Stimulated activated CD4-positive, alpha-beta T cell treated with anti-CD3 and anti-CD28 coated beads, Interleukin-2, amount 100 ng/mL, for 48 hours (primary cell): ENCODE measurements at places on chromosomes 5 and 9.

DNA sequence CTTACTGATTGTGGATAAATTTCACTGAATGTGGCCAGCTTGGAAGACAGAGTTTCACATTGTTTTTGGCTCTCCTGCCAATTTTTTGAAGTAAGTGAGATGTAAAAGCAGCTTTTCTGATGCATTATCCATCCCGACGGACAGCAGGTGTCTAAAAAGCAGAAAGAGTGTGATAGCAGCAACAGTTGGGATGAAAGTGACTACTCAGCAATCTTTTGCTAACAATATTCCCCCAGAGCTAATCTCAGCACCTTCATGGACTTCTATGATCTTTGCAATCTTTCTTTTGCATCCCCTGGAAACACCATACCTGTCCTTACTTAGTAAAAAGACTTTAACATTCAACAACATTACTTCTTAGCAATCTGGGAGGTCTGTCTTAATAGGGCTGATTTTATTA lies 5.4 kb downstream of the CD72 start:
- DNase-seq = no peak

- no peak for DNase-seq
Observed at GRCh38 chr5:23450187-23450586, 57.2 kb upstream of the PRDM9 start.

DNA sequence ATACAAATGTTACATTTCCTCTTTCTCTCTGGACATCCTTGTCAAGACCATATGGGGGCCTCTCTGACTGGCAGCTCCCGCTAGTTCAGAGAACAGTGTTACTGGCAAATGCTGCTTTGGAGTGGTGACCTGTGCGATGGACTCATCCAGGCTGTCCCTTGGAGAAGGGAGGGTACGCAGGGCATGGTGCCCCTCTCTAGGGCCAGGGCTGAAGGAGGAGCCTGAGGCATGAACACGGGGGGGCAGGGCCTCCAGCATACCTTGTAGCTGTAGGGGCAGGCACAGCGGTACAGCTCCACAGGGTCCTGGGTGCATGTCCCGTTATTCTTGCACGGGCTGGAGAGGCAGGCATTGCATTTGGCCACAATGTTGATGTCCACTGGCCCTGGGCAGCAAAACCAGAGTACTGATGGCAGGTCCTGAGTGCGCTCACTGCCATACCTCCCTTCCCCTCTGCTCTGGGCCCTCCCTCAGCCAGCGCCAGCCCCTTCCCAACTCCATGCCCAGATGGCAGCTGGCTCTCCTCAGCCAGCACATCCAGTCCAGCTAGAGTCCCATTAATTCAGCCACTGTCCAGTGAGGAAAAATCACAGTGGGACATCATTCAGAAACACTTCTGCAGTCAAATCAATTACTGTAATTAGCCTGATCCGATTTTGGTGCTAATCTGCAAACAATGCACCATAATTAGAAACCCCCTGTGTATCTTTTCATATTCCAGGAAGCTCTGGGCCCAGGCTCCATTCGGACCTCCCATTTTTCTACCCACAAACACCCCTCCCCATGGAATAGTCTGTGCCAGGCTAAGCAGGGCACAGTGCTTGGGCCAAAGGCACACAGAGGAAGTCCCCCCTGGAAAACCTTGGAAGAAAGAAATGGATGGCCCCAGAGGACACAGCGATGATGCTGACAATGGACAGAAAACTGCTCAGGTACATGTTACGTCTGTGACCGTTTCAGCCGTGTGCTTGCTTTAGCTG lies 128.8 kb upstream of the PANK3 start:
- DNase-seq = no peak

GRCh38 chr5:181163487-181164075 lies 16.2 kb downstream of the OR2V2 start:
- DNase-seq = no peak

DNA sequence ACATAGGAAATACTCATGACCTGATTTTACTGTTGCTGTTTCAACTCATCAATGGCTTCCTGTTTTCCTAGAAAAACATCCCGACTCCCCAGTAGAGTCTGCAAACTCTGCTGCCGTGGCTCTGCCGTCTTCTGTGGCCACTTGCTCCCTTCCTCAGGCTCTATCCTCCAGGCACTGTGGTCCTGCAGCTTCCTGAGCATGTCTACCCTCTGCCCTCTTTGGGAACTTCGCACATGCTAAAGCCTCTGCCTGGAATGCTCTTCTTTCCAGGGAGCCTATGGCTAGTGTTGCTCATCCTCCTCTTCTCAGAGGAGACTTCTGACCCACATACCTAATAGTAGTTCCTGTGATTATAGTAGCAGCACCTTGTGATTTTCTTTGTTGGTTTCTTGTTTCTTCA lies 256.9 kb downstream of the MAN2A1 start:
- DNase-seq = no peak

GRCh38 chr5:148403344-148403743 lies 19.6 kb downstream of the FBXO38 start:
- no peak for DNase-seq

GRCh38 chr9:81529556-81530193 lies 159.7 kb downstream of the TLE1 start:
- DNase-seq = no peak

GRCh38 chr9:80976403-80976802 lies 712.9 kb downstream of the TLE1 start:
- no peak for DNase-seq

- DNase-seq = peak; percentile 8
Observed at GRCh38 chr9:84781458-84781857, 111.9 kb downstream of the NTRK2 start.

DNA sequence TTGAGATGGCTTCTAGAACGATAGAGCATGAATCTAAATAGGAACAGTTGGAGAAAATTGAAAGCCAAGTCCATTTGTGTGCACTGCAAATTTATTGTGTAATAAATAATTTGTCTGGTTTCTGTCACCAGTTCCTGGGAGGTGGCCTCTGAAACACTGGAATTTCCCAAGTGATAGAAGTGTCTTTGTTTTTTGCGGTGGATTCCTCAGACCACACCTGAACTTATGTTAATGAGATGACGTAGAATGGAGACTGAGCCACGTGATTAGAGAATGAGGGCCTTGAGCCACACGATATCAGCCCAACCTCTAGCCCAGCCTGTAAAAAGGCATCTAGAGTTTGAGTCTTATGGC lies 105.1 kb downstream of the MSX2 start:
- no peak for DNase-seq

- DNase-seq = no peak
Observed at GRCh38 chr5:147971472-147971871, 65.1 kb upstream of the C5orf46 start.

GRCh38 chr9:6692433-6692832 lies 46.9 kb upstream of the GLDC start:
- no peak for DNase-seq

- no peak for DNase-seq
Observed at GRCh38 chr5:16884595-16884994, 51.5 kb downstream of the MYO10 start.

GRCh38 chr9:120729791-120730241 lies 15.5 kb upstream of the MEGF9 start:
- DNase-seq = no peak

DNA sequence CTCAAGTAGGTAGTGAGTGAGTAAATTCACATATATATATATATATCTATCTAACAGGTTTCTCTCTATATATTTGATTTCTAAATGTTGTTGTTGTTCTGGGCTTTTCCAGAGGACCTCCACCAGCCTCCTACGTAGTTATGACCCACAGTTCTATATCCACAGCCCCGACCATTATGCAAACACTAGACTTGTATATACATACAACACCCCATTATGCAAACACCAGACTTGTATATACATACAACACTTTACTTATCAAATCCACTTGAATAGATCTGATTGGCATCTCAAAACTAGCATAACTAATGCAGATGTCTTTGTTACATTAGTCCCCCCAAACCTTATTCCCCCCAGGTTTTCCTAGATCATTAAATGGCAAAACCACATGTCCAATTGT lies 108.7 kb downstream of the JAKMIP2 start:
- no peak for DNase-seq
